Activated T-cell treated with anti-CD3 and anti-CD28 coated beads, Interleukin-2, amount 50 U/mL, for 1 hour (primary cell): ENCODE measurements at places on chromosomes 1 and 21.
A peak's percentile ranks its signal among the peaks of the same experiment; 100 is the strongest.

DNA sequence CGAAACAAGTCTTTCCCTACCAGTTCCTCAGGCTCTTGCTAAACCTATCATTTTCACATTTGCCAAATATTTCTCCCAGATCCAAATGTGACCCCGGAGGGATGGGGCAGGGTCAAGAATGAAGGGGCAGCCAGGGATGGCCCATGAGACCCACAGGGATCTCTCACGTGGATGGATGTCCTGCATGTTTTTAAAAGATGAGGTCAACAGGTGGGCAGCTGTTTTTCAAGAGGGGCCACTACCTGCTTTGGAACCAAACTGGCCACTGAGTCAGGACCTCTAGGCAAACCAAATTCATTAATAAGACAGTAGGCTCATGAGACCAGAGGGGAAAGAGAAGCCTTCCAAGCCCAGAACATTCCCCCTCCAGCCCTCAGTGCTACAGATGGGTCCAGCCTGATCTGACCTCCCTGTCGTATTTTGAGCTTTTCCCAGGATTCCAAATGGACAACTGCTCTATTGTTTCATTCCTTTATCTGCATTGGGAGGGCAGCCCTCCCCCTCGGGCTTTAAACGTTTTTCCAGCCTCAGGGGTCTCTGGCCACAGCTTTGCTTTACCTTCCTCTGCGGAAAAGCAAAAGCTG is 252.5 kb upstream of the IRF2BP2 start:
- no peak for DNase-seq

DNA sequence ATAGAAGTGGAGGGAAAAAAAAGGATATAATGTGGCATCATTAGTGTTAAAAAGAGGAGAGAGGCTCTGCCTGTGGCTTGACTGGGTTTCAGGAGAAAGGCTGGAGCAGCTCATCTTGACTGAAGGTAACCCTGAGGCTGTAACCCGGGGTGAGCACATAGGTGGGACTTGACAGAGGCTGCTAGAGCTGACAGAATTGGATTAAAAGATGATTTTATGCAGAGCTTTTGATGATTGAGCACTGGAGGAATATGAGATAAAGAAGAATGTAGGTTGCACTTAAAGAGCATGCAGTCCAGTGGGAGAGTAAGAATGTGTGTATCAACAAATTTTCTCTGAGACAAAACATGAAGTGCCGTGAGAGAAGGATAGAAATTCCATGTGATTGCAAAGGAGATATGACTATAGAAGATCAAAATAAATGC is 17.3 kb downstream of the LAMC1 start:
- no peak for DNase-seq

DNA sequence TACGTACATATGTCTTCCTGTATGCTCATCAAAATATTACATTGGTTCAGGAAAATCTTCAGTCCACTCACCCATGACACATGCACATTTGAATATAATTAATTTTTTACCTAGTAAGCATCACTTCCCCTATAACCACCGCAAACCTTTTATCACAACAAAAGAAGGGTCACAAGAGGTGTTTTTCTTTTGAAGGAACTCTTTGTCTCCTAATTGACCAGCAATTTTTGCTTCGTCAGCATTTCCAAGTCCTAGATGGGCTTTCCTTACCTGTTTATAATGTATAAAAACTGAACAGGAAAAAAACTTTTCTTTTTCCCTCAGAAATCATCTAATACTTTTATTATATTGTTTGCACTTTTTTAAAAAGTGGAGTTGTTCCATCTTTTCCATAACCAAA is 631.3 kb downstream of the PLA2G4A start:
- DNase-seq = no peak

- no peak for DNase-seq
These were observed 857.9 kb downstream of the BRINP3 start for GRCh38 chr1:189619682-189620332.

DNA sequence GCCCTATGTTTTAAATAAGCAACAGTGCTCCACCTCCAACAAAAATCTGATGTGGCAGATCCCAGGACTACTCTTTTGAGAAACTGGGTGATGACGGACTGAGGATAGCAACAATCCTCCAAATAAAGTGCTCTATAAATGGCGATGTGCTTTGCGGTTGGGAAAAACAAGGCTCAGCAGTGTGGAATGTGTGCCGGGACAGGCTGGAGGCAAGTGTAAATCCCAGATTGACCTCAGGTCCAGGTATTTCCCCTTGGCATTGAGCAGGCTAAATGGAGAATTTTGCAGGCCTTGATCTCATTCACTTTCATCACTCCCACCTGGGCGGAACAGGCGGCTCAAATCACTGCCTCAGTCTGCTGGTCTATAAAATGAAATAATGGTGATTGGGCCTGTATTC is 35.1 kb downstream of the LRRC42 start:
- no peak for DNase-seq

DNA sequence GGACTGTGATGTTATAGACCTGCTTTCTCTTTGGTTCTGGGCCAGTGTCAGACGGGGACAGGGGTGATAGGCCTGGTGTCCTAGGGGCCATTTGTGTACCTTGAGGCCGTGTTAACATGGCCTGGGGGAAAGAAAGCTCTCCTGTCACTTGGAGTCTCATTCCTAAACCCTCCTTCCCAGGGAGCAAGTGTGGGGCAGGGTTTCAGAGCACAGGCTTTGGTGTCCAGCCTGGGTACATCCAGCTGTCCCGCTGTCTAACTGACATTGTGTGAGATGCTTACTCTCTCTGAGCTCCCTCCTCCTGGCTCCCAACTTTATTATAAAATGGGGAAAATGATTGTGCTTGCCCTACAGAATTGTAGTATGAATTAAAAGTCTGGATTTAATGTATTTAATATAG is 32.6 kb upstream of the EPHA8 start:
- DNase-seq = no peak

DNA sequence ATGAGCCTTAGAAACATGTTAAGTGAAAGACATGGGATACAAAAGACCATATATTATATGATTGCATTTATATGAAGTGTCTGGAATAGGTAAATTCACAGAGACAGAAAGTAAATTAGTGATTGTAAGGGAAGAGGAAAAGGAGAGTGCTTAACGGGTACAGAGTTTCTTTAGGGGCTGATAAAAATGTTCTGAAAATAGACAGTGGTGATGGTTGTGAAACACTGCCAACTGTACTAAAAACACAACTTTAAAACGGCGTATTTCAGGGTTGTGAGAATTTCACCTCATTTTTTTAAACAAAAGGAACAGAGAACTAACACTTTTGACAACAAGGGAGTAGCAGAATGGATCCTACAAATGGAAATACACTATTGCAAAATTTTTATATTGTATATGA is 13.4 kb downstream of the COP1 start:
- DNase-seq = no peak

- no peak for DNase-seq
These were observed 51.1 kb downstream of the GLUL start for GRCh38 chr1:182340233-182341058.

DNA sequence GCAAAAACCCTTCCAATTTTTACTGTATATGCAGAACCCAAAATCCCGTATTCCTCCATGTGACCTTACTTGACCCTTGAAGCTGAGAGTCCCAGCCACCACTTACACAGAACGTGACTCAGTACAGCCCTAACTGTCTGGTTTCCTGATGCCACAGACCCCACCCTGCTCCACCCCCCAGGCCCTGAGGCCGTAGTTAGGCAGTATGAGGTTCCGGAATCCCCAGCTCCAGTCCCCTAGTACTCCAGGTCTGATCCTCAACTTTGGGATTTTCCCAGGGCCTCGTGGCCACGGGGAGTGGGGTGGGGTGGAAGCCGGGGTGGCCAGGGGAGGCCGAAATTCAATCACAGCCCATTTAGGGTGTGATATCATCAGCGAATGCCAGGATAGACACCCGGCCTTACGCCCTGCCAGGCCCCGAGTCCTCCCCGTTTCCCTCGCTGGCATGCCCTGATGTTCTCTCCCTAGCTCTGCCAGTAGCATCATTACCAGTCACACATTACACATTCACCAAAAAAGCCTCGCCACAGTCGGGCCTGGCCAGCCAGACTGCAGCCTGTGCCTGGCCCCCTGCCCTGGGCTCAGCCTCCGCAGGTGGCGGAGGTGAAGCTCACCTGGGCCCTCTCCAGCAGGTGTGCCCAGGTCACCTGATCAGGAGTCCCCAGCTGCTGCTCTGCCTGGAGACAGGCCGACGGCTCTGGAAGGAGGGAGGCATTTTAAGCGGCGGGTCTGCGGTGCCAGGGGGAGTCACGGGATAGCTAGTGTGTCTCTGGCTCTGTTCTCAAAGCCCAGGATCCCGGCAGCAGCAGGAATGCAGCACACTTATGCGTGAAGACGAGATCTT is 70.8 kb downstream of the SCCPDH start:
- no peak for DNase-seq

GRCh38 chr1:113534875-113535274 is 144.6 kb downstream of the MAGI3 start:
- no peak for DNase-seq

- DNase-seq = no peak
These were observed 29.3 kb downstream of the ERG start for GRCh38 chr21:38468989-38469388.

- no peak for DNase-seq
These were observed 9.6 kb upstream of the ADORA1 start for GRCh38 chr1:203117611-203118575.

GRCh38 chr1:247857985-247858619 is 1.1 kb downstream of the TRIM58 start:
- no peak for DNase-seq

GRCh38 chr21:33750017-33750416 is 107.7 kb downstream of the ITSN1 start:
- DNase-seq = no peak

DNA sequence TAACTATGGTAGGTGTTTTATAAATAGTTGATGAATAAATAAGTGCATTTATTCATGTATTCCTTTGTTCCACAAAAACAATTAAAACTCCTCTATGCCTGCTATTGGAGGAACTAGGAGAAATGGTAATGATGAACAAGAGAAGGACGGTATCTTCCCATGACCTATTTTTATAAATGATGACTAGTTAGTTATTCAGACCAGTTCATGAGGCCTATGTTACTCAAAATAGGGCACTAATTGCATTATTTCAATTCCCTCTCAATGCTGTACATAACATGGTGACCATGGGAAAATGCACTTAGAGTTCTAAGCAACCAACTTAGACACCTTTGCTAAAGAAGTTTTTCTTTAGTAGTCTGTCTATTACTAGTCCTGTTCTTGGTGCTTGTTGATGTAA is 53.1 kb downstream of the XCL1 start:
- DNase-seq = no peak

- no peak for DNase-seq
These were observed 86.9 kb downstream of the LRRC8D start for GRCh38 chr1:89907727-89908212.

DNA sequence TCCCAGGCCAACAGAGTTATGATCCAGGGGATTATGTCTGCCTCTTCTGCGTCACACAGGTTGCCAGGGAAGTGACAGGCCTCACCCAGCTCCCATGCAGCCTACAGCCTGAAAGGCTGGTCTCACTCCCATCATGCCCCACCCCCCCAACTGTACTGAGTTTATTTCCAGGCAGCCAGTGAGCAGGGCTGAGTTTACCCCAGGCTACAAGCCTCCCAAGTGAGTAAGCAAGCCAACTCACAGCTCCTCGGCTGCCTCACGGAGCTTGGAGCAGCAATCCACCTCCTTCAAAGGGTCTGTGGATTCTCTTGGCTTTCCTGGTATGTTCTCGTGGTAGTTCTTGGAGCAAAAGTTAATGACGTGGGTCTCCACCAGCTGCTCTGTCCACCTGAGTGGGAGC is 1147.6 kb upstream of the ADGRL4 start:
- DNase-seq = no peak

DNA sequence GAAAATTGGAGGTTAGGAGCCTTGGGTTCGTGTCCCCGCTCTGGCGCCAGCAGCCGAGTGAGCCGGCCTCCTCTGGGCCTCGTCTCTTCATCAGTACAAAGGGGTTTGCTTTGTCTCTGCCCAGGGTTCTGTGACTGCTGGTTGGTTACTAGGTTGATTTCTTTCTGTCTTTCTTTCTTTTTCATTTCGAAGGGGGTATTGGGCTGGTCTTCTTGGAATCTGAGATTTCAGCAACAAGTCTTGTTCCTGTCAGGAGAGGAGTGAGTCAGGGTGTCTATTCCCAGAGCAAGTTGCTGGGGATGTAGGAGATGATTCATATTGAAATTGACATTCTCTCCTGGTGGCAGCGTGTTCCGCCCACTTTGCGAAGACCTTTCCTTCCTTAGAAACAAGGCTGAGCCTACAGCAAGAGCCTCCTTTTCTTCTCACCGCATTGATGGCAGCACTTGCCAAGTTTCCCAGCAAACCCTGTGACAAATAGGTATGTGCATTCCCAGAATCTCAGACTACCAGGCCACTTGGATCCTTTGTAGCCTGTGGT is 79.2 kb downstream of the MAN1C1 start:
- DNase-seq = no peak

- no peak for DNase-seq
These were observed 20.5 kb upstream of the NTMT2 start for GRCh38 chr1:170125269-170125668.

DNA sequence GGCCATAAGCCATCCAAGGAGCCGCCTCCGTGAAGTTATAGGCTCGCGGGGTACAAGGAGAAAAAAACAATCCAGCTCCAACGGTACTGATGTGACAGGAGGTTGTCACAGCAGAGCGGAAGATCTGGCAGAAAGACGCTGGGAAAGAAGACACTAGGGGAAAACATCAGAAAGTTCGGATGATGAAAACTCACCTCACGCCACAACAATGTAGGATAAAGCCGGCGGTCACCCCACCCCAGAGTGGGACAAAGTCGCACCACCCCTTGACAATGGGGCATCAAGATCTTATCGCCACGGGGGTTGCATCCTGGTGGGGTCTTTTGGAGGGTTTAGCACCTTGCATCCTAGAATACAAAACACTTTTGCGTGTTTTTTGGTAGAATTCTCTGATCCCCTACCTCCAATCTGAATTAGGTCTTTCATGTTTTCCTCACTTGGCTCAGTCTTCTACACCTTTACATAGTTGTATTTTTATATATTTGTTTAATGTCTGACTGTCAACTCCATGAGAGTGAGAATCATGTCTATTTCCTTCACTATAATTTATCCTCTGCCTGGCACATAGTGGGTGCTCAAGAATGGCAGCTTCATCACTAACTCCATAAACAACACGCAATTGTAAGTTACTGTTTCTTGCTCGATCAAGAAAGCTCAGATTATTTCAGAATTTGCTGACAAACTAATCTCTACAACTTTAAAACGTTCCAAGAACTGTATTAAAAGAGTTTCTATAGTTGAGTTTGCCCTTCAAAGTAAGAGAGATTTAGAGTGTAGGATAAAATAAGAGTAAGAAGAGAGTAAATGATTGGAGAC is 611 bp upstream of the ZSWIM5 start:
- no peak for DNase-seq

- peak; percentile 63 for DNase-seq
These were observed 9.6 kb downstream of the ZBTB17 start for GRCh38 chr1:15966081-15966955.

DNA sequence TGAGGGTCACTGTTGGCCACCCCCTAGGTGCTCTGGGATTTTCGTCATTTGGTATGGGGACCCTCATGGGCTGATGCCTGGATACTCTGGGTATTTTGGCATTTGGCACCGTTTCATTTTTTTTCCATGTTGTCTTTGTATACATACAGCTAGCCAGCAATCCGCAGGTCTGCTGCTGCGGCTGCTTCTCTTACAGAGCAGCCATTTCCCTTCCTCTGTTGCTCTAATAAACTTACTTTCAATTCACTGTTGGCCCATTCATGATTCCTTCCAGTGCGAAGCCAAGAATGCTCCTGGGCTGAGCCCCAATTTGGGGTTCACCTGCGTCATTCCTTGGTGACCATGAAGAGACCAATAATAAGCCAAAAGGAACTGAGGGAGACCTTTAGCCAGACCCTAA is 21.5 kb downstream of the GON4L start:
- DNase-seq = no peak
